ENCODE measurements at places on chromosomes 16 and 17.

DNA sequence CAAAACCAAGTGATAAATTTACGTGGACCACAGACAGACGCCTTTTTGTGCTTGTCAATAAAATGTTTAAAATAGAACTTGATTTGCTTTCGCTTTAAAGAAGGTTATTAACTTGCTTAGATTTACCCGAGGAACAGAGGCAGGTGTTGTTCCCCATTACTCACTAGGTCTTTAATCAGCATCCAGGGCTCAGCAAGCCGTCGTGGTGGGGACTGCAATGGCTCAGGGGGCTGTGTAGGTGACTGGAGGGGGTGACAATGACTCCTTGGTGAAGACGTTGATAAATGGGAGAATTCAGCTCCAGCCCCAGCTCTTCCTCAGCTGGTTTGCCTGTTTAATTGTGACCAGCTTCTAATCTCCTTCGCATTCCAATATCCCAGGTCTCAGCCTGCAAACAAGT is 231.4 kb downstream of the TMEM114 start:
- no peak for DNase-seq

GRCh38 chr17:64617125-64617780 is 44.9 kb downstream of the SMURF2 start:
- no peak for DNase-seq

DNA sequence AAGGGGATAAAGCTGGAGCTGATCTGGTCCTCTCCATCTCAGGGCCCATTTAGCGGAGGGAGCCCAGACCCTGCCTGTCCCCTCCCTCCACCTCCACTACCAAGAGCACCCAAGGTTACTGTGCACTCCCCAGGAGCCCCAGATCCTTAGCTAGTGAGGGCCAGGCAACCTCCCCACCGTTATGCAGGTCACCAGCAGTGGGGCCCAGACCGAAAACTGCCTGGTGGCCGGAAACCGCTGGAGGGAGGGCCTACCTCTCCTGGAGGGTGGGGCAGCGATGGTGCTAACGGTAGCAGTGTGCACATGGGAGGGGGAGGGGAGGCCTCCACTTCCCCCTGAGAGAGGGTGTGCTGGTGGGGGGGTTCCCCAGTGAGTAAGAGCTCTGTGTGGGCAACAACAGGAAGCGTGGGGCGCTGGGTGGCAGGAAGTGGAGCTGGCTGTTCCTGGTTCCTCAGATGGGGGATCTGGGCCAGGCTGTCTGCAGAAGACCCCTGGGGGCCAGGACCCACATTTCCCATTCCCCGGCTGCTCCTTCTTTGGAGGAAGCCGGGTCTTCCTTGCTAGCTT is 4.4 kb downstream of the FMNL1 start:
- no peak for DNase-seq

DNA sequence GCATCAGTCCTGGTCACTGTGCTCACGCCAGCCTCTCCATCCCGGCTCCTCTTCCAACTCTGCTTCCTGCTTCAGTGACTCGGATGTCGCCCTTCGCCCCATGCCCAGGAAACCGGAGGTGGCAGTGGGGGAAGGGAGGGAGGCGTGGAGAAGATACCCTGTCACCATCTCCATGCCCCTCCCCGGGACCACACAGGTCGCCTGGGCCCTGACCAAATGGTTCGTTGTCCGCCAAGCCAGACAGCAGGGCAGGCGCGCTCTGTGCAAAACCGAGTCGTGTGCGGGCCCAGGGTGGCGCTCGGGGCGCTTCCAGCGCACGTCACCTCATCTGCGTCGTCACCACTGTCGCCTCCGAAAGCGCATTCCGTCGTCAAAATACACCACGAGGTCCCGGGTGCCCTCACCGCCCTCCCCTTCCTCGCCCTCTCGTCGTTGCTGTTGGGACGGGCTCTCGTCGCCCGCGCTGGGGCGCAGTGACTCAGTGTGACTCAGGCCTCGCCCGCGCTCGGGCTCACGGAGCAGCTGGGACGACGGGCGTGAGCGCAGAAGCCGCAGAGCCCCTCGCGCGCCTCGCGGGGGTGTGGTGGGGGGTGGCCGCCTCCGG is 39.2 kb downstream of the ZNF778 start:
- DNase-seq = no peak

GRCh38 chr17:6327007-6327406 is 107.9 kb downstream of the AIPL1 start:
- no peak for DNase-seq

GRCh38 chr17:41480136-41480535 is 815 bp downstream of the KRT35 start:
- no peak for DNase-seq

DNA sequence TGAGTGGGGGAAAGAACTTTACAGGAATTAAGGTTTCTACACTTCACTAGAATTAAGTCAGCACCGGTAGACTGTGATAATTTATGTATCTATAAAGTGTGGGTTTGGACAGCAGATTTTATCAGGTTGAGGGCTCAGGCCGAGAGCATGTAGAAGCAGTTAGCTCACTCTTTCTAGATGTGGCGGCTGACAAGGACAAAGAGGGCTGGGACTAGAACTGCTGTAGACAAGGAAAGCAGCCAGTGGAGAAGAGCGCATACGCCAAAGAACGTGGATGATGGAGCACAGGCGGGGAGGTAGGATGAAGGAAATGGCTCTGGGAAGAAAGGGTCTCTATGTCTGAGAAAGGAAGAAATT is 504 bp upstream of the GOSR1 start:
- no peak for DNase-seq

DNA sequence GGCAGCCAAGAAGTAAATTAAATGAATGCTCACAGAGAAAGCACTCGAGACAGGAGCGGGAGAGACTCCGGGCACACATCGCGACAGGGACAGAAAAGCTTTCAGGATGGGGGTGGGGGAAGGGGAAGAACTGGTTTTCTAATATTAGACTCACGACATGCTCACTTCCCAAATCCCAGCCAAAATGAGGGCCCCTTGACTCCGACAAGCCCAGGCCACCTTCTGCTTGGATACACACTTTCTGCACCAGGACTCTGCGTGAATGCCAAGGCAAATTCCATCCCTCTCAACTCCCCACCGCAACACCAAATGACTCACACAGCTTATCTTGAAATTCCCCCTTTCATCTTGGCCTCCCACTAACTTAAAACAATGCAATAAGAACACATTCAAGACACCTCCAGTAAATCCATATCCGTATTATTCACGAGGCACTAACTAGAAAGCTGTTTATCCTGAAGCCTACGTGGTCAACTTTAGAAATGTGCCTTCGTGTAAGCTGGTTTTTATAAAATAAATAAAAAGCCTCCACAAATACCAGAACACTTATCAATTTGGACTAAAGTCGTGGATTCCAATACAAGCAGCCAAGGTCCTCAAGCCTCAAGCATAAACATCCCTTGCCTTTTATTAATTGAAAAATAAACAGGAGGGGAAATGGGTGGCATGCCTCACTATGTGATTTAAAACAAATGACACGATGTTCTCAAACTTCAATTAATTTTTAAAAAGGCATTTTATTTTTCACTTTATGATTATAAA is 46.1 kb downstream of the NXN start:
- DNase-seq = no peak

DNA sequence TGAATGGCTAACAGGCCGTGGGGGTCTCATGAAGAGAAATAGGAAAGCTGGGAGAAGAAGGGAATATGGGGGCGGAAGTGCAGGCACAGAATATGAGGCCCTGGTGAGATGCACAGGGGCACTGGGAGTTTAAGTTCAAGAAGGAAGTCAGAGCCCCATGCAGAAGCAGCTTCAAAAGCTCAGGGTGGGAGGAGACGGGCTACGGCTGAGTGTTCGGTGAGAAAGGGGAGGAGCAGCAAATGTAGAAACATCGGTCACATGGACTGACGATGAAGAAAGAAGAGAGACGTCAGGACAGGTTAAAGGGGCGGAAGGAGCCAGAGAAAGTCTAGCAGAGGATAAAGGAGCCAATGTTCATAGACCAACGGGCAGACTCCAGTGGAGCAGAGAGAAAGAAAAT is 204.5 kb upstream of the ZFHX3 start:
- DNase-seq = no peak

- DNase-seq = no peak
Measured at GRCh38 chr17:54972406-54973138, 4.0 kb downstream of the STXBP4 start.

DNA sequence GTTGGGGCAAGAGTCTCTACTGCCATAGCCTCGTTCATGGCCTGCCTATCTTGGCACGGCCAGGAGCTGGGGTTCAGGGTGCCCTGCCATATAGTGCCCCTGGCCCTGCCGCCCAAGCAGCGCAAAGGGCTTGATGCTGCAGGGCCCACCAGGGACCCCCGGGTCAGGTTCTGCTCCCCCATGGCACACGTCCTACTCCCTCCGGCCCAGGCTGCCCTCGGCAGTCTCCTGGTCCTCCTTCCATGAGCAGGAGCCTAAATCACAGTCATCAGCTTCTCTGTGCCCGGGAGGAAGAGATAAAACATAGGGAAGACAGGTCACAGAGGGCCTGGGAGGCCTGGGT is 55.9 kb upstream of the MTSS2 start:
- DNase-seq = no peak

DNA sequence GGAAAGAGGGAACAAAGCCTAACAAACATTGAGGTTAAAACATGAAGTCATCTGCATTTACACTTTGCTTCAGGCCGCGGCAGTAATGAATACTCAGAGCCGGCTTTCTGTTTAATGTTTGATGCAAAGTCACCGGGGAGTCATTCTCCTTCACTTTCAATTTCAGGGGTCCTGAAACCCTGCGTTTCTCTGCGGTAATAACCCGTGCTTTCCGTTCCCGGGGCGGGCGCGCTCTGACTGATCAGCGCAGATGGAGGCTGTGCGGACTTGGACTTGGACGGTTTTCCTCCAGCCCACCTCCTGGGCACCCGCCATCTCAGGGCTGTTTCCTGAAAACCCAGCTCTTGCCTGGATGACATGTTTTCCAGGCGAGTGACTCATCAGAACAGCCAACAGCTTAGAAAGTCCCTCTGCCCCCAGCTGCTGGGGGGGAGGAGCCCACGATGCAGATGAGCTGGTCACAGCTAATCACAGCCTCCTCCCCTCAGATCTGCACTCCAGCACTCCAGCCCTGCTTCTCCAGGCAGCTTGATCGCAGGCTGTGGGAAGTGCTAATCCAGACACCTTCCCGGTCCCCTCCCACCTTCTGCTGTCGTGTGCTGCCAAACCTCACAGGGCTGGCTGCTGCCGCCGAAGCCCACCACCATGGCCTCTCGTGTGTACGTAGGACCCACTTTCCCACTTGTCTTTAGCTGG is 158.6 kb upstream of the CHMP6 start:
- DNase-seq = peak; percentile 52

DNA sequence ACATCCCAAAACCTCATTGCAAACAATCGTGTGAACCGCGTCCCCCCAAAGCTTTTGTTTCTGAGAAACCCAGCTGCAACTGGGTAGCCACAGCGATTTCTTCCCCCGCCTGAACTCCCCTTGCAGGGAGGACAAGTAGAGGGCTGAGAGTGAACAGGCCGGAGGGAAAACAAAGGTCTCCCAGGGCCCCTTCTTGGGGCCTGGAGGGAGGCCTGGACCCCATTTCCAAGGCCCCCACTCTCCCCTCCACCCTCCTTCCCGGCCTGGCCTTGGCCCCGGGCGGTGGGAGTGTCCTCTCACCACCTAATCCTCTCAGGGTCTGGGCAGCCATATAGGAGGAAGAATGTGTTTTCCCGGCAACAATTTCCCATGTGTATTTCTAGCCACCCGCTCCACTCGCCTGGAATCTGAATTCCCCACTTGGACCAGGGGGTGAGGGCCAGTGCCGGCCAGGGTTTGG is 2.6 kb downstream of the GLIS2 start:
- no peak for DNase-seq

GRCh38 chr17:17822189-17822588 is 14.6 kb downstream of the SREBF1 start:
- DNase-seq = no peak

DNA sequence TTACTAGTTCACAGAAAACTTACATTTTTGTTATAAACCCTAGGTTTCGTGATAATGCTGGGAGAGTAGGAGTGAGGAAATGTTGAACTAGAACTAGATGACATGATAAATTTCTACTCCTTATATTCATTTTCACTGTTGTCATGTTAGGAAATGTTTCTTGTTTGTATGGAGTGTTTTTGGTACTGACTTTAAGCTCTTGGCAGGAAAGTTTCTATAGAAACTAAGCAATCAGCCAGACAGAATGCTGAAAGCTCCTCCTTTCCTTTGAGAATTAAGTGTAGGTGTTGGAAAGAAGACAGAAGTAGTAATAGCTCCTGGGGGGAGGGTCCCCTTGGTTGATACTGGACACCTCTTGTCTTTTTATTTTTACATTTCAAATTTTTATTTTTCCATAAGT is 309.8 kb downstream of the MAP2K4 start:
- no peak for DNase-seq

GRCh38 chr17:79650283-79650682 is 39.4 kb upstream of the RBFOX3 start:
- DNase-seq = peak; percentile 3

- no peak for DNase-seq
Measured at GRCh38 chr17:58501451-58501850, 13.0 kb downstream of the MTMR4 start.

DNA sequence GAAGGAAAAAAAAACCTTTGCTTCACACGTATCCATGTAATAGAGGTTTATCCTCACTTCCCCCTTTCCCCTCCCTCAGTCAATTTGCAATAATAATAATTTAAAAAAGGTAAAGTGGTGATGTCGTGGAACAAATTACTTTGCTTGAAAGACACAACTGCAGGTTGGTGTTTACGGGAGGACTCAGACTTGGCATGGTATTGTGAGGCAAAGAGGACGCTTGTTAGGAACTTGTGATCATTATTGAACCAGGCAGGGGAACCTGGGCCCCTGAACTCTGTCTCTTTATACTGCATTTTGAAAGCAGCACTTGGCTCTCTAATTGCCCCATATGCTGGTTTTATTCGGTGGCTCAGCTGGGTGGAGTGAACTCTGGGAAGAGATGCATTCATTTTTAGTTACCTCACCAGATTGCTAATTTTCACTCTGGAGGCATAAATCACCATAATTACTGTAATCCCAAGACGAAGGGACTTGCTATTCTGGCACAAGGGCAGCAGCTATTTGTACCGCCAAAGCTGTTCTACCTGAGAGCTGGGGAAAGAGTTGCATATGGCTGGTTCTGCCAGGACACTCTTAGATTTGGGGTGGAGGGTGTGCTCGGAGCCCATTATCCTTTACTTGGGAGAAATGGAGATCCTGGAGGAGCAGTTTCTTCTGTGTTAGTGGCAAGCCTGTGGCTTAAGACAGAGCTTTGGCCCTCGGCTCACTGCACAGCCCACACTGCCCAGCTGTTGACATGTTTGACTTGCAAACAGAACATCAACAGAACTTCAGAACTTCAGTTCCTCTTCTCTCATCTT is 5.7 kb upstream of the DHX8 start:
- DNase-seq = no peak

GRCh38 chr16:27690608-27691007 is 140.7 kb downstream of the KATNIP start:
- DNase-seq = no peak
